Activated CD8-positive, alpha-beta T cell treated with anti-CD3 and anti-CD28 coated beads, Interleukin-2, amount 10 ng/mL, durations not matched to agents 7 days and 5 days (primary cell): ENCODE measurements at places on chromosomes 1 and 21. TPM values are rescaled to one million over a fixed set of nuclear protein-coding genes. Genes with fewer than 3 reads are reported as not detected.

DNA sequence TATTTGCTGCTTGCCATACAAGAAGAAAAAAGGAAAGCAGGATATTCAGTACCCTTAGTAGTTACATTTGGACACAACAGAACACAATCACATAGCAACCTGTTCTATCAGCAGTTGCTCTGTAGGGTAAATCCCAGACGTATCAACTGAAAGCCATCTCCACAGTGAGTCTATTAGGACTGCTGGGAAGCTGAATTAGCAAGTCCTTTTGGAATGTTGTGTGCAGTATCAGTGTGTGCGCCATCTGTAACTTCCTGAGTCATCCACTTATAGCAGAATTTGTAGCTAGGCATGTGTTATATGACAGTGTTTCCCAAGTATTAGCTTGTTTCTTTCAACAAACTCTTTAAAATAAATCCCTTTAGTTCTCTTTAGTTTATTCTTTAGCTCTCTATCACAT is 21.3 kb downstream of the CCDC30 start:
- H3K27ac ChIP-seq = no peak overlapping the region
- peaks cover 2% of the 10 kb centered on the region for H3K27me3 ChIP-seq
- H3K36me3 ChIP-seq = no peaks in the 10 kb centered on the region
- no peak for DNase-seq
- no peak overlapping the region for H3K4me3 ChIP-seq

DNA sequence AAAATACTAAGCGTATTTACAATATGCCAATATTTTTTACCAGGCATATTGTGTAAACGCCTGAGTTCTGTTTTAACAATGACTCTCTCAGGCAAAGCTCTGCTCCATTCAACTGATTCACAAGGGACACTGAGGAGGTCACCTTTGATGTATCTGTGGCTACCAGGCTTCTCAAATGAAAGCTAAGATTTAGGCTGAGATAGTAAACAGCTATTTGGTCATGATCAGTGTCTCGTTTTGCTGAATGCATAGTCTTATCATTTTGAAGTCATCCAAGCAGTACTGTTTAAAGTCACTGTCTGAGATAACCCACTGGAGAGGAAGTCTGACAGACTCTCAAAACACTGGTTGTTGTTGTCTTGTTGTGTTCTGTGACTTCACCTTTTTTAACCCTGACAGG is 13.7 kb upstream of the PLPPR5 start:
- no peak overlapping the region for H3K27ac ChIP-seq
- no peak for DNase-seq
- H3K4me3 ChIP-seq = no peak overlapping the region
- H3K27me3 ChIP-seq = peaks cover 6% of the 10 kb centered on the region

Gene CXADR
- total RNA-seq = 0.26 TPM

Gene CRYAA
- total RNA-seq = not detected

DNA sequence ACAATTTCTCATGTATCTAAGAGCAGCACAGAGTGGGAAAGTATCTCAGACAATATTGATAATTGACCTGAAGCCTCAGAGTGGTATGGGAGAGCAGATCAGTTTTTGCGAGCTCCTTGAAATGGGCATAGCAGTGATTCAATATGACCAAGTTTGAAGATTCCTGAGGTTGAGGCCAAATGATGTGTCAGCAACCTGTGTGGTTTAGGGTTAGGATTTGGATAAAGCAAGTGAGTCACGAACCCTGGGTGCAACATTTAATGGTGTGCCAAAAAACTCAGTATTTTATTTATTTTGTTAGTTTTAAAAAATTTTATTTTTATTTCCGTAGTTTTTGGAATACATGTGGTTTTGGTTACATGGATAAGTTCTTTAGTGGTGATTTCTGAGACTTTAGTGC is 92.5 kb upstream of the C21orf91 start:
- H3K36me3 ChIP-seq = no peaks in the 10 kb centered on the region
- no peak overlapping the region for H3K4me3 ChIP-seq
- H3K27ac ChIP-seq = no peak overlapping the region
- H3K27me3 ChIP-seq = no peaks in the 10 kb centered on the region
- DNase-seq = no peak

GRCh38 chr1:61873581-61873980 is 131.3 kb downstream of the PATJ start:
- no peak overlapping the region for H3K27ac ChIP-seq
- no peaks in the 10 kb centered on the region for H3K4me1 ChIP-seq
- DNase-seq = no peak

DNA sequence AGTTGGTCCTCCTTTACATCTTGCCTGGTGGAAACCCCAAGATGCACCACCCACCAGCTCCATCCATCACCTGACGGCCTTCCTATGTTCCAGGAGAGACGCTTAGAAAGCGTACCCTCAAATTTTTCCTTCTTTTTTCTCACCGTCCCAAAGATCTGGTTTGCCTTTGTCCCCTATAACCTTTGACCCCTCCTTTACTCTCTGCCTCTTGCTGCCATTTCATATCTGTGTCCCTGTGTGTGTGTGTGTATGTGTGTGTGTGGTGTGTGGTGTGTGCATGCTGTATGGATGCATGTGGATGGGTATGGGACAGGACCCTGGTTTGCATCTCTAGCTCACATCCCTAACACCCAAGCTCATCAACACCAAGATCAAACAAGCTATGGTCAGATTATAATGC is 22.2 kb upstream of the IPO9 start:
- no peaks in the 10 kb centered on the region for H3K27me3 ChIP-seq
- H3K36me3 ChIP-seq = no peaks in the 10 kb centered on the region
- H3K4me1 ChIP-seq = no peaks in the 10 kb centered on the region
- no peak overlapping the region for H3K4me3 ChIP-seq
- H3K27ac ChIP-seq = no peak overlapping the region
